SK-MEL-5 (cell line): ENCODE measurements at places on chromosomes 2 and 18. TPM values are rescaled to one million over a fixed set of nuclear protein-coding genes. Genes with fewer than 3 reads are reported as not detected.

DNA sequence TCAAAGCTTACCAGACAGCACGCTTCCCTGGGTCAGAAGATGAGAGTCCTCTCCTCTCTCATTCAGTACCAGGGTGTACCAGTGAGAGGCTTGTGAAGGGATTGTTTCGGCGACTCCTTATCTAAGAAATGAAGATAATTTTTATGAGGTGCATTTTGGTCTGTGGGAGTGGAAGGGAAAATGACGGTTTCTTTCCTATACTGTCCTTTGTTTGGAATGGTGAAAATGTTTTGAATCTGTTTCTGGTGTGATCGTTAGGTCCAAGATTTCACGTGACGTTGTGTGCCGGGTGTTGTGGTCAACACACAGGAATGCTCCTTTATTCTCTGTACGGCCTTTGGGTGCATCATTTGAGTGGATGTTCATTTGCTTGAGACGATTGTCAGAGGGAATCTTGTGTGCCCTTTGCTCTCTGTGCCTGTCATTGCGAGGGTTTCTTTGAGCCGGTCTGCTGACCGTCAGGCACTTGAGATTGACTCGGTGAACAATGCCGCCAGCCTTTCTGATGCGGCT, 183.5 kb downstream of the AGAP1 start:
- DNase-seq: no peak

- DNase-seq: no peak
Observed at GRCh38 chr2:31168291-31168690, 30.1 kb upstream of the GALNT14 start.

- DNase-seq: no peak
Observed at GRCh38 chr18:60064271-60064670, 164.5 kb downstream of the PMAIP1 start.

- DNase-seq: no peak
Observed at GRCh38 chr2:201959626-201960025, 74.0 kb upstream of the FZD7 start.

DNA sequence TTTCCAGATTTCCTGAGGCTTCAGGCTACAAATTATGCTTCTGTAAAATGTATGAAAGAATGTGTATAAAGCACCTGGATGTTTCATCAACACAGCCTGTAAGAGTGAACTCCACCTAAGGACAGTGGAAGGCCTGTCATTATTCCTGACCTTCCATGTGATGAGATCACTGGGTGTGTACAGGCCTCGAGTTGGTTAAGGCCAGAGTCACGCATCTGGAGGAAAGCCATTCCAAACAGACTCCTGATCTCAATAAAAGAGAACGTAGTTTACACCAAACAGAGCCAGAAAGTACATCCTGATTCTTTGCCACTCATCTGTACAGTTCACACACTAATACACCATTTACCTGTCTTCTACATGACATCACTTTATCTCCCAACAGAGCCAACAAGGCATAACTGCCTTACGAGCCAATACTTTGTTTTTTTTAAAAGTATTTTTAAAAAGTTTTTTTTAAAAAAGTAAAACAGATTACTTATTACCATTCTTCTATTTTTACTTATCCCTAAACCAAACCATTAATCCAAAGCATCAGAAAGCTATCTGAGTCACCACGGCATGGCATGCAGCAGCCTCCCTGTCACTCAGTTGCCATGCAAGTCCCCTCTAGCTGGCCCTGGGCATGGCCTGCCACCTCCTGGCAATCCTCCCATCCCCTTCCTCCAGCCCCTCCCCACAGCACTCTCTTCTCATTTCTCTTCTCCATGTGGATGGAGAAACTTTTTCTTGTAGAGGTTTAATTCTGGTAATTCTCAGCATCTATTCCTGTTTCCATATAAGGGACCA, 78.8 kb upstream of the TFCP2L1 start:
- no peak for DNase-seq

Gene ITGA4
- total RNA-seq: 3.1 and 3.7 TPM in 2 replicates

Gene FBXO36
- 0.45 and 0.67 TPM in 2 replicates for total RNA-seq

Gene SLC19A3
- 1.4 and 1.6 TPM in 2 replicates for total RNA-seq
